Right cardiac atrium (tissue), 5 donors: ENCODE measurements at places on chromosomes 12 and 14. TPM values are rescaled to one million over a fixed set of nuclear protein-coding genes. Genes with fewer than 3 reads are reported as not detected.

RERG gene
- 8.7 TPM for total RNA-seq

CCDC38 gene
- total RNA-seq = not detected

NUP37 gene
- total RNA-seq = 13.3 TPM

EXOC3L4 gene
- total RNA-seq = 1.2 TPM

SRGAP1 gene
- 5.1 TPM for total RNA-seq
